Activated CD4-positive, alpha-beta T cell treated with anti-CD3 and anti-CD28 coated beads for 36 hours (primary cell): ENCODE measurements at places on chromosomes 7 and 10. TPM values are rescaled to one million over a fixed set of nuclear protein-coding genes. Genes with fewer than 3 reads are reported as not detected.

GRCh38 chr10:44760513-44760912 is 150.6 kb upstream of the TMEM72 start:
- no peak for DNase-seq

DNA sequence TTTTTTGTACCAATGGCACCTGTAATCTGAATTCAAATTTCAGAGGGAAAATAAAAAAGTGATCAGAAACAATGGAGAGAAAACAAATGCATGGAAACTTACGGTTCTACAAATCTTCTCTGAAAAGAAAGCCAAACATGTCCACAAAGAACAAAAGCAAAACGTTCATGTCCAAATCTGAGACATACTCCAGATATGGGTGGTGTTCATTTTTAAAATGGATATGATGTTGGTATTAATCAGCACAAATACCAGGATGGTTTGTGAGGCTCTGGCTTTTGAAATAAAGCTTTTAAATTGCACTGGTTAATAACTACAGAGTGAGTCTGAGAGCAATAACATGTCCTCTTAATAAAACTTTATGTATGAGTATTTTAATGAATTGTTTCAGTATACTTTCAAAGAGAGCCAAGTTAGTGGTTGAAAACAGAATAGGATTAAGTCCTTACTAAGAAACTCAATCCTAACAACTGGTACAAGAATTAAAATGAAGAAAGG is 366.4 kb downstream of the INHBA start:
- DNase-seq = no peak

GRCh38 chr10:74025380-74025978 is 27.6 kb downstream of the VCL start:
- DNase-seq = no peak

DNA sequence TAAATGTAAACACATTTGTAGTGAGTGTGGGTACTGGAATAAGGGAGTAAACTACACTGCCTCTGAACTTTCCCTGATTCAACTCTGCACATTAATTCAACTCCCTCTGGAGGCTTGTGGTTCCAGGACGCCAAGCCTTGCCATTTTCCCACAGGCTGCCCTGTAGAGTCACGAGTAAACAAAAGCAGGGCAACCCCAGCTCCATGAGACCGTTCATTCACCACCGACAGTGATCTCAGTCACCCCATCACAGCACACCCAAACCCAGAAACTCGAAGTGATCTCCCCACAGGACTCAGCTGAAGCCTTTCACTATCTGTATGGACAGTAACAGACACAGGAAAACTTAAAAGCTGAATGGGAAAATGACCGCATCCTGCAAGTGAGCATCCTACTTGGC is 218.8 kb upstream of the FRMD4A start:
- DNase-seq = no peak

DNA sequence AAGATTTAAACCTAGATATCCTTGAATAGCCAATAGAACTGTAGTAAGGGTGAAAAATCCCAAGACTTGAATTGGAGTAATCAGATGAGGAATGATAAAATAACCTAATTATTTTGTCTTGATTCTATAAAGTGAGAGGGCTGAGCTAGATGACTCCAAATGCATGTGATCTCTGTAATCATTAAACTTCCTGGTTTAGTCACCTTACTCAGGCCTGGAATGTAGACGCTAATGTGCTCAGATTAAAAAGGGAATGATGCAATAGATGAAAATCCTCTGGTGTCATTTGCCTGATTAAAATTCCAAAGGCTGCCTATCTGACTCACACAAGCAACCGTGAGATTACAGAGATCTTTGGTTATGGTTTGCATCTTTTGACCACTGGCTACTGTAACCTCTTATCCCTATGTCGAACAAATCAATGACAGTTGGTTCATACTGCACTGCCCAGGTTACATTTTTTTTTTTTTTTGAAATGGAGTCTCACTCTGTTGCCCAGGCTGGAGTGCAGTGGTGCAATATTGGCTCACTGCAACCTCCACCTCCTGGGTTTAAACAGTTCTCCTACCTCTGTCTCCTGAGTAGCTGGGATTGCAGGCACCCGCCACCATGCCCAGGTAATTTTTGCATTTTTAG is 2.9 kb upstream of the HKDC1 start:
- no peak for DNase-seq

DNA sequence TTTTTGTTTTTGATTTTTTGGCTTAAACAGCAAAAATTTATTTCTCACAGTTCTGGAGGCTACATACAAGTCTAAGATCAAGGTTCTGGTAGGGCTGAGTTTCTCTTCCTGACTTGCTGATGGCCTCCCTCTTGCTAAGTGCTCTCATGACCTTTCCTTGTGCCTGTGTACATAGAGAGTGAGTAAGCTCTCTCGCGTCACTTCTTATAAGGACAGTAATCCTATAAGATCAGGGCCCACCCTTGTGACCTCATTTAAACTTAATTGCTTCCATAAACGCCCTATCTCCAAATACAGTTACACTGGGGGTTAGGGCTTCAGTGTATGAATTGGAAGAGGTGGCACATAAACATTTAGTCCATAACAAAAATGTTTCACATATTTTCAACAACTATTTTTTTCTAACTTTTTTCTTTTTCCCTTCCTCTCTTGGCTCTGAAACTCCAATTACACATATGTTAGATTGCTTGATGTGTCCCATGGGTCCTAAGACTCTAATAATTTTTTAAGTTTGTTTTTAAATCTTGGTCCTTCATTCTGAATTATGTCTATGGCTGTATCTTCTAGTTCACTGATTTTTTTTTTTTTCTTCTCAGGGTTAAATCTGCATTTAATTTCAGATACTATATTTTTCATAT is 149.8 kb downstream of the HBP1 start:
- no peak for DNase-seq

DNA sequence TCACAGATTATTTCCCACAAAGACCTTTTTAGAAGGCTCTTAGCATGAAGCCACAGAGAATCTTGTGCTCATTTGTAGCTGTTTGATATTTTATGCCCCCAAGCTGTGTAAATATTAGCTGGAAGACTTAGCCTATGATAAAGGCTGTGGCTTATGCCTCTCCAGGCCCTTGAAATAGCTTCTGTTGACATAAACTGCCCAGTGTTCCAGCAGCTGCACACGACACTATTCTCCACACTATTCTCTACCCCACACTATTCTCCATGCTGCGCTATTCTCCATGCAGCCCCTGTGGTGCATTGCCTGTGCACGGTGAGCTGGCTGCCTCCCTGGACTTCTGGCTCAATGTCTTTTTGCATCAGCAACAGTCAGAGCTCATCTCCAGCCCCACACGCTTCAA is 13.1 kb downstream of the DDC start:
- no peak for DNase-seq

DNA sequence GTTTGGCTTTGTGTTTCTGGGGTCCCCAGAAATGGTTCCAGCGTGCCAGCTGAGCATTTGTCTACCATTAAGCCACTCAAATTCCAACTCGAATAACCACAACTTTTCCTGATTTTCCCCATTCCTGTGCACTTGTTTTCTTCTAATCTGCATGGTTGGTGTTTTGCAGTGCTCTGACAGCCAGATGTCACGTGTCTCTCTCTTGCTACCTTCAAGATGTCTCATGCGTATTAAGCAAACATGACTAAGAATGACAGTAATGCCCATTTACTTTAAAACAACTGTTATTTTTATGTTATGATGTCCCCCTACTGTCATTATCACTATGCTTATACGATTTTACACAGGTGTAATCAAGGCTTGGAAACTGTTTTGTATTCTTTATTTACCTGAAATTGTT is 35.2 kb upstream of the MXI1 start:
- no peak for DNase-seq

GRCh38 chr10:22911889-22912762 is 15.7 kb upstream of the ARMC3 start:
- no peak for DNase-seq

DNA sequence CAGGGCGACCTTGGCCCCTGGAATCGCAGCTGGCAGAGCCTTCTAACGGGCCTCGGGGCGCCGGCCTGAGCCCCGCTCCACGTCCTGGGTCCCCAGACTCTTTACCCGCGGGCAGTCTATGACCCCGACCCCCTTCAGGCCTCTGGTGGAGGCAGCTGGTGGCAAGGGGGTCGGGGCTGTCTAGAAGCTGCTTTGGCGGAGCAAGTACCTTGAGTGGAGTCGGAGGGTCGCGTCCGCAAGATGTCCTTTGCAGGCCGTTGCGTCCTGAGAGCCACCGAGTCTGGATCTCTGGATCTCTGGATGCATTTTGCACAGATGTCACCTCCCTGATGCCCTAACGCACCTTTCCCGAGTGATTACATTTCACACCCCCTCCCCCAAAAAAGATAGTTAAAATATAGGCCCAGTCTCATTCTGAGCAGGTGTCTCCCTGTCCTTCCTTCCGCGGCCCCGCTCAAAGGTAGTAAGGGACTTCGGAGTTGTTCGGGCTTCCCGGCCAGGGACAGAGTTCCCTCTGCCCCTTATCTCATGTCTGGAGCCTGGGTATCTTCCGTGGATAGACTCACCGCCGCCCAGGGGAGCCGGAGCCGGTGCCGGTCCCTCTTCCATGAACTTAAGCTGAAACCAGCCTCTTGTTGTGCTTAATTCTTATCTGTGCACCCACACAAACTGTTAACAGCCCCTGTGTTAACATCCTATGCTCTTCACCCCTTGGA is 457 bp downstream of the ACADSB start:
- DNase-seq = peak; percentile 38

- DNase-seq = no peak
Measured at GRCh38 chr7:77262316-77262715, 62.7 kb upstream of the FGL2 start.

- no peak for DNase-seq
Measured at GRCh38 chr7:6653071-6654003, 16.2 kb downstream of the ZNF316 start.

DNA sequence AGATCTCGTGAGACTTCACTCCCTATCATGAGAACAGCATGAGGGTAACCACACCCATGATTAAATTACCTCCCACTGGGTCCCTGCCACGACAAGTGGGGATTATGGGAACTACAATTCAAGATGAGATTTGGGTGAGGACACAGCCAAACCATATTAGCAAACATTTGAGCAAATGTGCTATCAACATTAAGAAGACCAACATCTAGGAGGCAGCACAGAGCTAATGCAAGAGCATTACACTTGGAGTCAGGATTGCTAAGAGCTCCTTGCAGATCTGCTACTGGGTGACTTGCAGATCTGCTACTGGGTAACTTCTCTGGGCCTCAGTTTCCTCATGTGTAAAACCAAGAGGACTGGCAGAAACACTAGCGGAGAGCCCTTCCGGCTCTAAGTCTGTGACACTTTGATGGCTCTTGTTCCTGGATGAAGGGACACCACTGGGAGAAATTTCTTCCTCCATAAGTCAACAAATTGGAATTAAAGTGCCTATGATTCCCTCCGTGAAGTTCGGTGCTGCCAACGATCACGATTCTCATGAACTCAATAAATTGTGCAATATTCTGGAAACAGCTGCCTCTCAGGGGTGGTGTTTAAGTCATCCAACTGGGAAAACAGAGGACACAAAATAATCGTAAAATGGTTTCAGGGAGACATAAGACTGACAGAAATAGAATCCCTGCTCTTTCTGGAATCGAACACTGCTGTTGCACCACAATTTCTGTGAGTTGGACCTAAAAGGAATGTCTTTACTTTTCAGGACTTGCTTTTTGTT is 115.8 kb upstream of the ITGB1 start:
- no peak for DNase-seq

- no peak for DNase-seq
Measured at GRCh38 chr10:119006451-119007210, 22.9 kb upstream of the NANOS1 start.

DNA sequence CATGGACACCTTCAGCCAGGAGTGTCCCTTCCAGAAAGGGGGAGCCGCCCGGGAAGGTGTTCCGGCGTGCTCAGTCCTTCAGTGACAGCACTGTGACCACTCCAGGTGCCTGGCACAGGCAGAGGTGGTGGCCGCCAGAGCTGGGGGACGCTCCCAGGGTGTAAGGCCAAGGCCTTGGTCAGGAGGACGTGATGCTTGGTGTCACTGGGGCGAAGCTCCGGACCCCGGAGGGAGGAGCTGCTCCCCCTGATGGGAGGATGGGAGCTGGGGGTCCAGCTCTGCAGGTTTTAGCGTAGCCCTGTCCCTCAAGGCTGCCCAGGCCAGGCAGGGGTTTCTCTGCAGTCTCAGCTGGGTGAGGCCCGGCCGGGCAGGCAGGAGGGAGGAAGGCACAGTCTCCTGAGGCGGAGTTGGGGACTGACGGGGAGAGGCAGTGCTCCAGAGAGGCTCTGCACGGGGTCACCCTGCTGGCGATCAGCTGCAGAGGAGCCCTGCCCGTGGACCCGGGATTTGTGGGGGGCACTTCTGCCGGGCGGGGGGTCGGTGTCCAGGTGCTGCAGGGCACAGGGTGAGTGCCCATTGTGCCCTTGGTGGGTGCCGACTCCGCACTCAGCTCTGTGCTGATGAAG is 56.5 kb upstream of the DNAJB6 start:
- DNase-seq = no peak

- no peak for DNase-seq
Measured at GRCh38 chr7:99772565-99772964, 11.4 kb downstream of the CYP3A4 start.

GRCh38 chr7:129675521-129675920 is 64.0 kb downstream of the NRF1 start:
- DNase-seq = no peak

- no peak for DNase-seq
Measured at GRCh38 chr10:132707776-132708171, 78.2 kb downstream of the NKX6-2 start.

DNA sequence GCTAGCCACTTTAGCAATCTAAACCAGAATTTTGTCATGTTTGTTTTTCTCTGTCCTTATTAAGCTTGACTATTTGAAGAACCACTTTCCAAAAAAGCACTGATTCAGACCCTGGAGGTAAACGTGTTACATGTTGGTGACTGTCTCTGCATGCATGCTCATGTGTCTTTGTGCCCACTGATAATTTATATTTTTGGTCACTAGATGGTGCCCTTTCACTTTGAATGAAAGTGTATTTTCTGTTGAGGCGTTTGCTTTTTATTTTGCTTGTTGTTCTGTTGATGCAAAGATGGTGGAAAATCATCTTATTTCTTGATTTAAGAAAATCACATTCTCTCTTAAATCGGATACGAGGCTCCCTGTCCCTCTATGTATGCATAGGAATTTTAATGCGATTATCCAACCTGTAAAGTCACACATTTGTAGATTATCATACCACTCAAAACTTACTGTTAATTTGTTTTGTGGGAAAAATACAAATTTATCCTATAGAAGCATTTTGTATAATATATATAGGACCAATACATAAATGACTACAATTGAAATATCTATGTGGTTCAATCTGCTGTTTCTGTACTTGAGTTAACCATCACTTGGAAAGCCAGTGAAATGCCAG is 269.3 kb downstream of the BICC1 start:
- no peak for DNase-seq

The CYP3A4 gene
- total RNA-seq = not detected

The ARPC1A gene
- 65.6 TPM for total RNA-seq

The ITPRID1 gene
- not detected for total RNA-seq

The FAM180A gene
- not detected for total RNA-seq

The HOXA9 gene
- not detected for total RNA-seq

The ANXA11 gene
- 256 TPM for total RNA-seq

The CYP26C1 gene
- total RNA-seq = 0.09 TPM

The AASS gene
- total RNA-seq = 2.1 TPM

The COX19 gene
- total RNA-seq = 14.6 TPM

The ADRB1 gene
- total RNA-seq = not detected

The NPTX2 gene
- not detected for total RNA-seq

The MEOX2 gene
- total RNA-seq = not detected
